GM23248 (cell line): ENCODE measurements at places on chromosomes 4 and X. TPM values are rescaled to one million over a fixed set of nuclear protein-coding genes. Genes with fewer than 3 reads are reported as not detected.

DNA sequence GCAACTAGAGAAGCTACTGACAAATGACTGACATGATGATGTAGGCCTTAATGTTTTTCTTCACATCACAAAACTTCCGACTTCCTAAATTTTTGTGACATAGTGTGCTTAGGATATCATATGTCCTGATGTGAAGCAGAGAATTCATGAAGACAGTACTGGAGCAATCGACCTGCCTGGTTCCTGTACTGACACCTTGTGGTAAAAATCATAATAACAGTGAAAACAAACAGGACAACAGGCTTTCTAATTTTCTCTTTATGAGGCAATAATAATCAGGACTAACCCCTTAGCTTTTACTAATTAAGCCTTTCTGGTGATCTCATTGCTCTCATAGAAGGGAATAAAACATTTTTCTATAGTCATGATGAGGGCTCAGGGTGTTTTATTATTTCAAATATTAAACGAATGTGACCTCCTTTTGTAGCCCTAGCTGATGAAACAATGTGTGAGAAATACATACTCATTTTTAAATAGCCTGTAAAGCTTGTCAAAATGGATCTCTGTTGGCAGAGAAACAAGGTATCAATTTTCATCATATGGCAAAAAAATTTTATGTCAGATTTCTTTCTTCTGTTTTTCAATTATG, 158.4 kb downstream of the TENT5D start:
- no peaks in the 10 kb centered on the region for H3K36me3 ChIP-seq
- no peak overlapping the region for H3K4me3 ChIP-seq
- H3K27ac ChIP-seq, result no peak overlapping the region
- peak; percentile 27 for DNase-seq

DNA sequence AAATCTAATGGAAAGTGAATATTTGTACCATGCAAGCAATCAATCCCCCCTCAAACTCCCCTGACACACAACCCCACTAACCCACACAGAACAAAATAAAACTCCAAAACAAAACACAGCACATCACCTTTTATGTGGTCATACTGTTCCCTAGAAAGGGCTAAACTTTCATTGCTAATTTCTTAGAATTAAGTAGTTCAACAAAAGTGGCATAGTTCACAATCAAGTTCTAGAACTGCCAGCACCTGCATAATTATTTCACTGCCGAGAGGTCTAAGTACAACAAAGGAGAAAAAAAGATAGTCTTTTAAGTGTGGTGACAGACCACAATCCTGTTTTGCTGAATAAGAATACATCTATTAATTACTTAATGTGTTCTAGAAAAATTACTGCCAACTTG, 58.8 kb downstream of the AMMECR1 start:
- H3K4me1 ChIP-seq, result peaks cover 24% of the 10 kb centered on the region
- DNase-seq, result no peak
- H3K27ac ChIP-seq, result peak overlapping the region; percentile 24; the same call in 1 of the 2 replicates
- no peak overlapping the region for H3K4me3 ChIP-seq

DNA sequence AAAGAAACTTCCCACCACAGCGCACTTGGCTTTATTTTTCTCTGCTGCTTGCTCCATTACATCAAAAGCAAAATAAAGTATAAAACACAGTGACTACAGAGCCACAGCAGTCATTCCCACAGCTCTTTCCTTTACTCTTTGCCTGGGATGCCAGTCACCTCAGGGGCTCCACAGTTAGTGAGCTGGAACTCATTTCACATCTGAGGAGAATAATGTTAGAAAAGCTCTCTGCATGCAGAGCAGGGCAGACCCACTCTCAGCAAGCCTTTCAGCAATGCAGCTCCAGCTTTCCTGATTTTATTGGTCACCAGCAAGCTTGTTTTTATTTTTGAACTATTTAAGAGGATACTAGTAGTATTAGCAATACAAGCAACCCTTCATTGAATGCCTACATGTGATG, 13.8 kb downstream of the GRXCR1 start:
- H3K27me3 ChIP-seq, result no peaks in the 10 kb centered on the region
- no peak overlapping the region for H3K27ac ChIP-seq
- no peaks in the 10 kb centered on the region for H3K36me3 ChIP-seq

- H3K27me3 ChIP-seq, result no peaks in the 10 kb centered on the region
- H3K4me1 ChIP-seq, result no peaks in the 10 kb centered on the region
- H3K27ac ChIP-seq, result no peak overlapping the region
- no peaks in the 10 kb centered on the region for H3K36me3 ChIP-seq
These were observed 379.6 kb downstream of the NAF1 start for GRCh38 chr4:162787120-162787519.

GRCh38 chr4:40992472-40993295, 221.7 kb downstream of the APBB2 start:
- H3K4me3 ChIP-seq, result no peak overlapping the region
- H3K36me3 ChIP-seq, result no peaks in the 10 kb centered on the region
- peak overlapping the region; percentile 61 for H3K27ac ChIP-seq
- peaks cover 61% of the 10 kb centered on the region for H3K4me1 ChIP-seq

GRCh38 chrX:153471663-153472280, 1.4 kb upstream of the HAUS7 start:
- no peaks in the 10 kb centered on the region for H3K27me3 ChIP-seq
- H3K27ac ChIP-seq, result no peak overlapping the region
- H3K4me1 ChIP-seq, result peaks cover 14% of the 10 kb centered on the region
- no peaks in the 10 kb centered on the region for H3K36me3 ChIP-seq
- DNase-seq, result no peak

DNA sequence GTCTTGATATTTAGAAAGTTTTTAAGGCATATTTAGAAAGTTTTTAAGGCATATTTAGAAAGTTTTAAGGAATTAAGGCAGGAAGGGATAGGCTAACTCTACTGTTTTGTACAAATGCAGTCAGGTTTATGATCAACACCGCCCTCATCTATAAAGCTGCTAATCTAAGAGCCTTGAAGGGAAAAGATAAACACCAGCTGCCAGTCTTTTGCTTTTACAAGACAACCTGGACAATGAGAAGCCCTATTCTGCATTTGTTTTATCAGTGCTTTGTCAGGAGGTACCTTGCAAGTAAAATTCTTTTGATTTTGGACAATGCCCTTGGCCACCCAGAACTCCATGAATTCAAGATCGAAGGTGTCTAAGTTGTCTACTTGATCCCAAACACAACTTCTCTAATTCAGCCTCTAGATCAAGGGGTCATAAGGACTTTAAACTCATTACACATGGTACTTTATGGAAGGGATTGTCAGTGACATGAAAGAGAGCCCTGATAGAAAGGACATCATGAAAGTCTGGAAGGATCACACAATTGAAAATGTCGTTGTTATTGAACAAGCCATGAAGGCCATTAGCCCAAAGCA, 39.8 kb downstream of the IL15 start:
- H3K36me3 ChIP-seq, result no peaks in the 10 kb centered on the region
- no peak overlapping the region for H3K4me3 ChIP-seq
- H3K27me3 ChIP-seq, result no peaks in the 10 kb centered on the region
- peaks cover 11% of the 10 kb centered on the region for H3K4me1 ChIP-seq
- DNase-seq, result no peak

TEX28 gene
- total RNA-seq, result not detected in 2 replicates

FAM149A gene
- total RNA-seq, result 0.13 and 3.4 TPM in 2 replicates

SPRY1 gene
- 1.3 and 6.4 TPM in 2 replicates for total RNA-seq

COPS4 gene
- 69.2 and 83.7 TPM in 2 replicates for total RNA-seq

DRD5 gene
- not detected in 2 replicates for total RNA-seq

PARM1 gene
- under 0.01 TPM in 1 of 2 replicates, not detected in the other for total RNA-seq

ETNPPL gene
- total RNA-seq, result not detected in 2 replicates

AFP gene
- total RNA-seq, result not detected in 2 replicates

MBTPS2 gene
- total RNA-seq, result 9.2 and 11.7 TPM in 2 replicates
